ENCODE measurements at places on chromosomes 12 and 14. TPM values are rescaled to one million over a fixed set of nuclear protein-coding genes. Genes with fewer than 3 reads are reported as not detected.

PLXNC1 gene
- total RNA-seq, result 0.97 TPM

STAC3 gene
- total RNA-seq, result 1.3 TPM

C12orf50 gene
- total RNA-seq, result not detected

PLCZ1 gene
- total RNA-seq, result not detected

FBXO21 gene
- total RNA-seq, result 48.4 TPM

NTS gene
- under 0.01 TPM for total RNA-seq

Measured in fibroblast of villous mesenchyme (primary cell).